Eye (tissue), 1 donor: ENCODE measurements at places on chromosomes 3 and 15.
A peak's percentile ranks its signal among the peaks of the same experiment; 100 is the strongest.

DNA sequence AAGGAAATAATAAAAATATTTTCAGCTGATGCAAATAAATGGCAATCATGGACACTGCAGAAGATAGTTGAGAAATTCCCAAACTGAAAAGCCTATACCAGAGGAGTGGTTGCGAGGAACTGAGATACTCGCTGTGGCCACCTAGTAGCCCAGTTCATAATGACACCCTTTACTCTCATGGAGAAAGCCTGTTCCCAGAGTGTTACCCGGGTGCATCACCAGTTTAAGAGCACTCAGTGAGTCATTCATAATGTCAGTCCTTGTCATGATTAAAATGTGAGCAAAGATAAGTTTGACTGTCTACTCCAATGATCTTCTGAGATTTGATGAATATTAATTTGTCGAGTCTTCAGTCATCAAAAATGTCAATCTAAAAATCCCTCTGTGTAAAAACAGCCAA, 138.4 kb upstream of the LRRC3B start:
- no peak for DNase-seq

- DNase-seq = no peak
These were observed 917.0 kb downstream of the TUSC7 start for GRCh38 chr3:117626577-117626976.

DNA sequence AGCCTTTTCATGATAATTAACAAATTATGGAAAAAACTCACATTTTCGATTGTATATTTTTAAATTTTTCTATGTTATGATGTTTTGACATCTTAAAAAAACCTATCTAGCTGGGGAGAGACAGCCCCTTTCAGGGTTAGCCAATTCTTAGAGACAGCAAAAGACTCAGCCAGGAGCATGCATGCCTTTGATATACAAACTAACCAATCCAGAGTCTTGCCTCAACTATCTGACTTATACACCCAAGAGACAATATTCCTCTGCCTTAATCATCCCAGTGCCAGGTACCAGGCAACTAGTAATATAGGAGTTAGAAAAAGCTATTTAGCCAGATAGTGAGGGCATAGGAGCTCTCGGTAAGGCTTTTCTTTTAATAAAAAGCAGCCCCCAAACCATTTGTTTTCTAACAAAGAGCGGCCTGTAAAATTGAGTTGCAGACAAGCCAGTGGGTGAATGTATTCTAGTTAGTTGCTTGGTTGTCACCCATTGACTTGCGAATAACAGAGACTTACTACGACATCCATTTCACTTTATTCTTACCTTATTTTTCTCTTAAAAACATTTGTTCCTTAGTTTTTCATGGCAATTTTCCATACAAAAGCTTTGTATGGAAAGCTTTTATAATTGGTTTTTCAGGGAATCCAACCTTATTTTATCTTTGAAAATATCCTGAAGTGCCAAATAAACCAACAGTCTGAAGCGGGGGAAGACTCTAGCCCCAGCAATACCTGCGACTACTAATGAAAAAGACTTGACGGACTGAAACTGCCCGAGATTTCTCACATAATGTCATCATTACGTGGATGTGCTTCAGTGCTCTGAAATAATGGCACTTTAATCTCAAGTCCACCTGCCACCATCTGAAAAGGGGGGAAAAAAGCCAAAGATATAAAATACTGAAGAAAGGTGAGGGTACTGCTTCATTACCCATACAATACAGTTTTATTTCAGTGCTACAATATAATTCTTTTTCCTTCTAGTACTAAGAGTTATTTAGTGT, 64.6 kb upstream of the ATP2C1 start:
- DNase-seq = no peak

DNA sequence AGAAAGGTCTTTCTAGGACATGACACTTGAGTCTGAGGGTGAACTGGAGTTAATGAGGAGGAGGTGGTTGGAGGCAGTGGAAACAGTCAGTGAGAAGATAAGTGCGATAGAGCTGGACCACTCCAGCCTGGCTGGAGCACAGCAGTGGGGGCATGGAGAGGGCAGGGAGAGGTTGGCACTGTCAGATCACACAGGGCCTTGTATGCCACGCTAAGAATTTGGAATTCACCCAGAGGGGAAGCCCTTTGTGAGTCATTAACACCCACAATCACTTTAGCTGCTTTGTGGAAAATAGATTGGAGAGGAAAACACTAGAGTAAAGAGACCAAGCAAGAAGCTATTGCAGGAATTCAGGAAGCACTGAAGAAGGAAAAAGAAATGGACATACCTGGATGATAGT, 83.3 kb downstream of the ZNF621 start:
- DNase-seq = no peak

- no peak for DNase-seq
These were observed 27.5 kb downstream of the TMEM158 start for GRCh38 chr3:45198264-45199260.

DNA sequence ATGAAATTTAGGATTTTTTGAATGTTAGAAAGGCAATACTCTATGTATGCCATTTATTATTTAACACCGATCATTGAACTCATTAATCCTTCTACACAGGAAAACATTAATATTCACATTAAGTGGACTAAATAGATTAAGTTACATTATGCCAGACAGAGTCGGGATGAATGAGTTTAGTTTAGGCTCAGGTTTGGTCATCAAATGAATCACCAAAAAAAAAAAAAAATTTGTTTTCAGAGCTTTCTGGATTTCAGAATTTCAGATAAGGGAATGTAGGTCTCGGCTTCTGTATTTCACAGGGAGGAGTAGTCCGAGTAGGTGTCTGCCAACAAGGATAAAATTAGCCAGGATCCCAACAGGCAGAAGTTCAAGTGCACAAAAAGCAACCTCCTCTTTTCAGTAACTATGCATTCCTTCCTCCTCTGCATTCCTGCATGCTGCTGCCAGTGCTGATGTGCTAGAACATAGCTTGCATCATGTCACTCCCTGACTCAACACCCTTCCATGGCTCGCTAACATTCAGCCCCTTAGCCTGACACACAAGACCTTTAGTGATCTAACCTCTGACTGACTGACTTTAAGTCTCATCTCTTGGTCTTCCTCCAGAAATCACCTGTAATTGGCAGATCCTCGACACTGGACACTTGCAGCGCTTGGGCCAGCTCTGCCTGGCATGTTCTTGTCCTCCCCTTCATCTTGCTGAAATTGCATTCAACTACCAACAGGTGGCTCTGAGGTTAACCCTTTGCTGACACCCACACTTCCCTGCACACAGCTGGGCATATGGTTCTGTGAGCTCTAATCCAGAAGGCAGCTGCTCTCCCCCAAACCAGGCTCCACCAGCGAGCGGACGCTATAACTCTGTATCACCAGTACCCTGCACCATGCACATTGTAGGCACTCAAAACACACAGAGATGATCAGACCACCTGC, 145.4 kb upstream of the PROK2 start:
- peak; percentile 67 for DNase-seq

DNA sequence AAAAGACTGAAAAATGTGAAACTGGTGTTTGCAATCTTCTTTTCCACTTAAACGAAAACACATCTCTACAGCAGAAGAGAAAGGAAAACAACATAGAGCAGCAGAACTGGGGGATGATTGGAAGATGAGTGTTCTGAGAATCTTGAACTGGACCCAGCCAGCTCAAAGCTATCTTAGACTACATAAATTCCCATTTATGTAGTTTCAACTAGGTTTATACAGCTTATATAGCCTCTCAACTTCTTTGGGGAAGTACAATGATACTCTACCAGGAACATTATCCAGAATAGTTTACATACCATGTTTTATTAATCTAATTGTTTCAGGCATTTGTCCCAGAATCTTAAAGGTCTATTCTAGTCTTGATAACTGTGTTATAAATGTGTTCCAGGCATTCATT, 658.2 kb upstream of the LMCD1 start:
- DNase-seq = peak; percentile 35

GRCh38 chr15:67032608-67033007, 32.8 kb upstream of the SMAD3 start:
- no peak for DNase-seq

- no peak for DNase-seq
These were observed 1.9 kb downstream of the PCLAF start for GRCh38 chr15:64379216-64379960.

DNA sequence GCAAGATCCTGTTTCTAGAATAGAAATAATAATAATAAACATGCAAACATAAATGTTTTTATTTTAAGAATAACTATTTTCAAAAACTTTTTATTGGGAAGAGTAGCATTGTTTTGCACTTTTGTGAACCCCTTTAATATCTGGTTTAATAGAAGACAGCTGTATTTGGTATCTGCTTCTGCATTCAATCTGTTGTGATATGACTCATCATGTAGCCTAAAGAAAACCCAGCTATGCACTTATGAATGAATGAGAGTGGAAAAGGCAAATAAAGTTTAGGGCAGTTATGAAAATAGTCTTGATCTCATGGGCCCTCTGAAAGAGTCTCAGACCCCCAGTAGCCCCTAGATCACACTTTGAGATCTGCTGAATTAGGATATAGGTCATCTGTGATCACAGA, 100.4 kb upstream of the PPP2R3A start:
- DNase-seq = no peak

GRCh38 chr3:105388176-105388575, 21.5 kb downstream of the ALCAM start:
- no peak for DNase-seq

- DNase-seq = no peak
These were observed 26.1 kb upstream of the SSR3 start for GRCh38 chr3:156581033-156581432.

GRCh38 chr3:66494959-66495667, 5.7 kb downstream of the LRIG1 start:
- DNase-seq = peak; percentile 50

GRCh38 chr15:56920367-56920627, 1.9 kb downstream of the TCF12 start:
- no peak for DNase-seq

- DNase-seq = peak; percentile 69
These were observed 124.0 kb downstream of the ADAMTS9 start for GRCh38 chr3:64563751-64564150.

DNA sequence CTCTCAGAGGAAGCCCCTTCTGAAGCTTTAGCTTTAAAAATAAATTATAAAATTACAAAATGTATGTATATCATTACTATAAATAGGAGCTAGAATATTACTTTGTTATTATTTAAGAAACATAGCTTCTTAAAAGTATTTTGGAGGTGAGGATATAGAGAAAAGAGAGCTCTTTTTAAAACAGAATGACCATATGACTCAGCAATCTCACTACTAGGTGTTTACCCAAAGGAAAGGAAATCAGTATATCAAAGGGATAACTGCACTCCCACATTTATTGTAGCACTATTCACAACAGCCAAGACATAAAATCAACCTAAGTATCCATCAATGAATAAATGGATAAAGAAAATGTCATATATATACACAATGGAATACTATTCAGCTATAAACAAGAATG, 119.6 kb downstream of the DMXL2 start:
- DNase-seq = no peak

DNA sequence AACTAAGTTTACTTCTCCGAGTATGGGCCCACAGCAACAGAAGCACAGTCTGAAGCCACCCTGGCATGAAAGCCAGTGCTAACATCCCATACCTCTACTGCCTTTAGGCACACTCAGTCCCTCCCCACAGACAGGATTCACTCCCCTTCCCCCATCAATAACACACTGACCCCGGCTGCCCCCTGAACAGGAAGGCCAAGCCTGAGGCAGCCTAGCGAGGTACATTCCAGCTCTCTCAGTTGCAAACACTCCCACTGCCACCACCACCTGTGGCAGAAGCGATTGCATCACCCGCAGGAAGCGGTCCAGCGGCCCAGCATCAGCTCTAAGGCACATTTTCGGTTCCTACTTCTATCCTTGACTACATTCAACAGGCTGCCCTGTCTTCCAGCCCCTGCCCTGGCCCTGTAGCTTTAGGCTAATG, 7.0 kb upstream of the BMF start:
- DNase-seq = no peak

GRCh38 chr3:188421151-188421821, 267.3 kb downstream of the LPP start:
- peak; percentile 21 for DNase-seq

GRCh38 chr3:178084938-178085816, 451.1 kb upstream of the KCNMB2 start:
- DNase-seq = peak; percentile 96

- no peak for DNase-seq
These were observed 77.6 kb downstream of the ZNF385D start for GRCh38 chr3:21673393-21673792.

DNA sequence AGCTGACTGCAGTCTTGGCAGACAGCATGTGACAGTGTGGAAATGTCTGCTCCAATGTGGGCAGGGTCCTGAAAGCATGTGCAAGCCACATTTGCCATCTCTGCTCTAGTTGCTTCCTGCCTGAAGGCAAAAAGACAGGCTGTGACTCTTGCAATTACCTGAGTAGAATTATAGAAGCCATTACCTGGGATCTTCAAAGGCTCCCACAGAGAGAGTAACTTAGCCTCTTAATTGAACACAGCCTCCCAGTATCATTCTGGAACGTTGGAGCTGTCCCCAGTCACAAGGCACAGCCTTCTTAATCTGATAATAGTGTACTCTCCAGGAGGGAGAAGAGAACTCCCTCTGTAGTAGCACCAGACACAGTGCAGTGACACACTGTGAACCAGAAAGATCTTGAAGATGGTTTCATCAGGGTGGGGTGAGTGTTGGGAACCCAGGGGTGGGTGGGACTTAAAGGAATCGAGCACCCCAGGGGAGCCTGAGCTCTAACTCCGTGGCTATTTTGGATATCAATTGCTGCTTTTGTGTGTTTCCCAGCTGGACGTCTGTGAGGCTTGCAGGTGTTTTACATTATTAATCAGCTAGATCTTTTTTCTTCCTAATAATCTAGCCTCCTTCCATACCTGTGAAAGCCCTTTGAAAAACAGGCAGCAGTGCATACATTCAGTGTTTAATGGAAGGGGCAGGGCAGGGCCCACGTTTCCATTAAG, 40.6 kb upstream of the GLCE start:
- no peak for DNase-seq

GRCh38 chr3:189099031-189099471, 72.7 kb upstream of the TPRG1 start:
- DNase-seq = no peak

DNA sequence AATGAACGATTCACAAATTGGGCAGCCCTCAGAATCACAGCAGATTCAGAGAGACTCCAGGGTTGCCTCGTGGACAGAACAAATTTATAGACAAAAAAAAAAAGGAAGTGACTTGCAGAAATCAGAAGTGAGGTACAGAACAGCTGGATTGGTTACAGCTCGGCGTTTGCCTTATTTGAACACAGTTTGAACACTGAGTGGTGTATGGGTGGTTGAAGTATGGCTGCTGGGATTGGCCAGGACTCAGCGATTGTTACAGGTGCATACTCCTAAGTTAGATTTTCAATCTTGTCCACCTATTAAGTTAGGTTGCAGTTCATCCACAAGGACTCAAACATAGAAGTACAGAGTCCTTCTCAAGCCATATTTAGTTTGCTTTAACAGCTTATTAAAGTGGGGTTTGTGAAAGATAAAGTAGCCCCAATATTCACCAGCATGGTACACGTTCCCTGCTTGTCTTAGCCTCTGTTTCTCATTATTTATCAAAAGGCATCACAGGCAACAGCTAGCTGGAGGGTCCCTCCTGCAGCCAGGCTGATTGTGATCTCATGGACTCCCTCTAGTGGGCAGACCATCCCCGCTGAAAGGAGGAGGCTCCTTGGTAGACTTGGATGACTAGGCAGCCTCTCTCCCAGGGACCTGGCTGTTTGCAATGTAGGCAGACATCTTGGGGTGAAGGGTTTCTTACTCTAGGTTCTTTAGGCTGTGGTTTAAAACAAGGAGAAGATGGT, 17.6 kb upstream of the ALDH1L1 start:
- peak; percentile 83 for DNase-seq
